A673 (cell line): ENCODE measurements at places on chromosomes 16 and 17.

- no peaks in the 10 kb centered on the region for H3K4me1 ChIP-seq
- no peaks in the 10 kb centered on the region for H3K27me3 ChIP-seq
- no peak overlapping the region for H3K27ac ChIP-seq
Measured at GRCh38 chr17:41825175-41825845, 10.7 kb downstream of the NT5C3B start.

DNA sequence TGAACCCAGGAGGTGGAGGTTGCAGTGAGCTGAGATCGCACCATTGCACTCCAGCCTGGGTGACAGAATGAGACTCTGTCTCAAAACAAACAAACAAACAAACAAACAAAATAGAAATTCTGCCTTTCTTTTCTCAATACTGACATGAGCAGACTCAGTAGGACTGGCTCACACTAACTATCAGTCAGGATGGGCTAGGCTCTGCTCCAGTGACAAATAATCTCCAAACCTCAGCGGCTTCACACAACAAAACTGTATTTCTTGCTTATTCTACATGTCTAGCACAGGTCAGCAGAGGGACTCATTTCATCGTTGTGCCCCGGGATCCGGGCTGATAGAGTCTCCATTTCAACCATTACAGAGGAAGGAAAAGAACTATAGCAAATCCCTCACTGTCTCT lies 26.5 kb upstream of the N4BP1 start:
- no peak overlapping the region for H3K4me3 ChIP-seq
- no peaks in the 10 kb centered on the region for H3K4me1 ChIP-seq
- H3K27me3 ChIP-seq: no peaks in the 10 kb centered on the region
- H3K27ac ChIP-seq: no peak overlapping the region
- no peak for DNase-seq

GRCh38 chr16:88064889-88065746 lies 113.9 kb downstream of the BANP start:
- DNase-seq: no peak
- no peak overlapping the region for H3K27ac ChIP-seq
- H3K36me3 ChIP-seq: no peaks in the 10 kb centered on the region
- no peaks in the 10 kb centered on the region for H3K27me3 ChIP-seq
- no peak overlapping the region for H3K4me3 ChIP-seq
- no peaks in the 10 kb centered on the region for H3K4me1 ChIP-seq

DNA sequence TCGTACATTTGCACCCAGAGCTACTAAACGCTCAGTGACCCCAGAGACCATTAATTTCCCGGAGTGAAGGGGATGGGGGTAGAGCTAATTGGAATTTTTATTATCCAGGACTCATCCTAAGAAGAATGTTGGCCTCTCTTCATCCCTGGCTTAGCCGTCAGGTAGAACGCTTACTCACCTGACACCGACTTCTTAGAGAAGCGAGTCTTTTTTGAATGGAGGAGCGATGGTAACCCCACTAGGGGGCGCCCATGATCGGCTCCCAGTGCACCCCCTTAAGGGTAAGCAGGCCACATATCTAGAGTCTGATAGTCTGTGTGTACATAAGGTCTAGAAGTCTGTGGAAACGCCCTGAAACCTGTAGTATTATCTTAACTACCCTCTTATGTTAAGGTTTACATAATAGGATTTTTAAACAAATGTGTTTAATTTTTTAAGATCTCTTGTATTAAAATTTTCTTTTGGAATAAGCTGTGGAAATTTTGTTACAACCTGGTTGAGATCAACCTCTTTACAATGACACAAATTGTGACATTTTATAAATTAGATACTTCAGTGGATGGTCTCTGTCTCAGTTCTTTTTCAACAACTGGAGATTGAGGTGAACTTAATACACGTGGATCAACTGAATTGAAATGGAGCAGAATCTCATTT lies 229.8 kb downstream of the CPPED1 start:
- no peak overlapping the region for H3K4me3 ChIP-seq
- no peaks in the 10 kb centered on the region for H3K4me1 ChIP-seq
- no peaks in the 10 kb centered on the region for H3K36me3 ChIP-seq
- peak; percentile 46 for DNase-seq
